Stimulated activated CD4-positive, alpha-beta T cell treated with anti-CD3 and anti-CD28 coated beads, Interleukin-15, amount 100 ng/mL, for 1 hour (primary cell): ENCODE measurements at places on chromosomes 3 and 15.
A peak's percentile ranks its signal among the peaks of the same experiment; 100 is the strongest.

GRCh38 chr3:141941093-141941492 lies 64.7 kb downstream of the ATP1B3 start:
- DNase-seq, result no peak

GRCh38 chr3:13325892-13326443 lies 94.2 kb downstream of the NUP210 start:
- DNase-seq, result no peak

GRCh38 chr3:187889601-187890404 lies 144.5 kb upstream of the BCL6 start:
- no peak for DNase-seq

GRCh38 chr15:38997841-38998240 lies 433.2 kb upstream of the RASGRP1 start:
- DNase-seq, result no peak

DNA sequence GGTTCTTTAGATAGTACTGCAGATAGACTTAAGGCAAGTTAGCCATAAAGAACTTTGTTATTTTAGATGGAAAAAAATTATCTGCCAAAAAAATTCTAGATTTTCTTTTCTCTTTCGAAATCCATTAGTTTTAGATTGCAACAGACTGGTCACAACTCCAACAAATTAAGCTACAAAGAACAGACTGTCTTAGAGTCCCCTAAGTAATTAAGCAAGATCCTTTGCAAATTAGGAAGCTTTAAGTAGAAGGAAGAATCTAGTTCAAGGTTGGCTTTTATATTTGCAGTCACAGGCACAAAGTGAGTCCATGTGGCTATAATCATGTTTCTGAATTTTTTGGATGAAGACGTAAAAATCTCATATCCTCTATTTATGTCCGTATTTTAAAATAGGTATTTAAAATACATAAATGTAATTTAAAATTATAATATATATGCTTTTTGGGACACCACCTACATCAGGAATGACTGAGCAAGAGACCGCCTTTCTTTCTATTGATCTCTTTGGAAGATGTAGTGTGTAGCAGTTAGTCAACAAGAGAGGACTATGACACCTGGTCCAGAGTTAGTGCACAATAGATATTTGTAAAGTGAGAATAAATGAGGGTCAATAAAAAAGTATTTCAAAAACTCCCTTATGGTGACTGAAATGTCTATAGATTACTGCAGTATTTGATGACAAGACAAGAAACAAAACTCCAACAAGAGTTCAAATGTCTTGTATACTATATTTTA lies 34.4 kb downstream of the TMEM45A start:
- DNase-seq, result no peak

DNA sequence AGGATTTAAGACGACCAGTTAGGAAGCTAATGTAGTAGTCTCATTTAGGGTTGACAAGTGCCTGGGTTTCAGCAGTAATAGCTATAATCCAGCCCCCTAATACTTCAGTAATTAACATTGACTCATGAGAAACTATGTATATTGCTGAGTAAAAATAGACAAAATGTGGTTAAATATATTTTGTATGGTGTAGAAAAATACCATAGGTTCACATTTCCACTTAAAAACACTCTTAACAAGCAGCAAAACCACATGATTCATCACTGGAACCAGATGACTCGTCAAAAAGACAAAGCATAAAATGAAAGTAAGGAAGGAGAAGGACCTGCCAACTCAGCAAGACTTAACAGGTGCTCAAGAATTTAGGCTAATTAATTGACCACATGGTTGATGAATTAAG lies 288.9 kb downstream of the EFHB start:
- no peak for DNase-seq

DNA sequence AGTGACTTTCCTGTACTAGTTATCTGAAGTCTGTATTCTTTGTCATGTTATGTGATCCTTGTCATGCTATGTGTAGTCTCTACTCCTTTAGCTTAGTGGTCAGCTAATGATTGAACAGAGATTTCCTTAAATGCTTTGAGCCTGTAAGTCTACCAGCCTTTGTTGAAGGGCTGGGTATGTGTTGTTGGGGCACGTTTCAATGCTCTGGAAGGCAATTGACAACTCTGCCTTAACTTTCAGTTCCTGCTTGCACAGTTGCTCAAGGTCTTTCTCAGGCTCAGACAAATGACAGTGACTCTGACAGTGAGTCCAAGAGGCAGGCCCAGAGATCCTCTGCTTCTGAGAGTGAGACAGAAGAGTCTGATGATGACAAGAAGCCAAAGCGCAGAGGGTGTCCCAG lies 89.3 kb downstream of the CHD2 start:
- DNase-seq, result no peak

GRCh38 chr3:141625506-141625905 lies 112.6 kb upstream of the RNF7 start:
- DNase-seq, result no peak

DNA sequence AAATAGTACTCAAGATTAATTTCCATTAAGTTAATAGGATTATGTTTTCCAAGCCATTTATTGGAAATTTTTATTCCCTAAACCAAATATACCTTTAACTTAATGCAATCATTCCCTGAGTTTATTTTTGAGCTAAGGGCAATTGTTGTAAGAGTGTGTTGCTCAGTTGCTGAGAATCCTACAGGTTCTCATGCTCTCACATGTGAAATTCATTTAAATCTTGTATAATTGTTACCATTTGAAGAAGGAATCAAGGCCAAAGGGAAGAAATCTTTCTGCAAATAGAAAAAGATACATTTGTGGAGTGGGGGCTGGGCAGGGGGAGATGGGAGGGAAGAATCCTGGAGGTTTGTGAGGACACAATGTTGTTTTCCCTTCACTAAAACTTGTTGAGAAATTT lies 202.7 kb upstream of the STRIT1 start:
- no peak for DNase-seq

DNA sequence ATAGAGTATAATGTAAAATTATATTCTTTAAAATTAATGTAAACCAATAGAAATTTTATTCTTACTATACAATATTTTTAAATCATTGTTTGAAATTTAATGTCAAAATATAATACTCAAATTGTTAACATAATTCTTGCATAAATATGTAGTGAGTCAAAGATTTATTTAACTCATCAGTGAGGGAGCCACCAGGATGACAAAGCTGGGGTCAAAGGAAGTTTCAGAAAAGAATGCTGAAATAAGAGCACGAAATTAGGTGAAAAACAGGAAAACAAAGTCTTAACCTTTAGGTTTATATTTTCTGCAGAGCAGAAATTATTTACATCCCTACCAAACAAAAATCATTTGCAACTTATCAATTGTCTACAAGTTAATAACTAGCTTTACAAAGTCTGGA lies 74.1 kb downstream of the DIPK2A start:
- DNase-seq, result no peak

DNA sequence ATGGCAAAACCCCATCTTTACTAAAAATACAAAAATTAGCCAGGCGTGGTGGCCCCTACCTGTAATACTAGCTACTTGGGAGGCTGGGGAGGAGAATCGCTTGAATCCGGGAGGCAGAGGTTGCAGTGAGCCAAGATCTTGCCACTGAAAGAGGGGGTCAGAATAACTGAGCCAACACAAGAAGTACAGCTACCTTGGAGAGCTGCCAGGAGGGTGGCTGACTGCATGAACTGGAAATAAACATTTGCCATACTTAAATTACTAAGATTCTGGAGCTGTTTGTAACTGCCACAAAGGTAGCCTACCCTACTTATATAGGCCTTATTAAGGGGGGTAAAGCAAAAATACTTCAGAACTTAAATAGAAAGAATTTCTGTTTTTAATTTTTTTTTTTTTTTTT lies 15.4 kb upstream of the PIK3CB start:
- DNase-seq, result no peak

- no peak for DNase-seq
Observed at GRCh38 chr3:58962040-58962651, 87.7 kb downstream of the CFAP20DC start.

- DNase-seq, result no peak
Observed at GRCh38 chr15:68666812-68667450, 88.1 kb downstream of the CORO2B start.

GRCh38 chr15:48266024-48266689 lies 60.1 kb downstream of the SLC12A1 start:
- DNase-seq, result no peak

DNA sequence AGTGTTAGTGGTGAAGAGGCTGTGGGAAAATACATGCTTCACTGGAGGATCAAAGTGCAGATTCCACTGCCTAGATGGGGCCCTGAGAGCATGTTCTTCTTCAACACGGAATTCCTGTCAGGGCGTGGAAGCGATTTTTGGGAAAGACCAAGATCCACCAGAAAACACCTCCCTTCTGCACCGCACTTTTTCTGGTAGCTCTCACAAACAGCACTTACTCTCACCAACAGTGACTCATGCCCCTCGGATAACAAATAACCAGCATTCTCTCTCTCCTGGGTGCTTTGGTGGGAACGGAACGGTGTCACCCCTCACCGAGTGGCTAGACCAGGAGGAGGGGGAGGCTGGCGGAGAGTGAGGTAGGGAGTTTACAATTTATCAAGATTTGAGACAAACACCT lies 40.1 kb downstream of the ADAMTSL3 start:
- no peak for DNase-seq

DNA sequence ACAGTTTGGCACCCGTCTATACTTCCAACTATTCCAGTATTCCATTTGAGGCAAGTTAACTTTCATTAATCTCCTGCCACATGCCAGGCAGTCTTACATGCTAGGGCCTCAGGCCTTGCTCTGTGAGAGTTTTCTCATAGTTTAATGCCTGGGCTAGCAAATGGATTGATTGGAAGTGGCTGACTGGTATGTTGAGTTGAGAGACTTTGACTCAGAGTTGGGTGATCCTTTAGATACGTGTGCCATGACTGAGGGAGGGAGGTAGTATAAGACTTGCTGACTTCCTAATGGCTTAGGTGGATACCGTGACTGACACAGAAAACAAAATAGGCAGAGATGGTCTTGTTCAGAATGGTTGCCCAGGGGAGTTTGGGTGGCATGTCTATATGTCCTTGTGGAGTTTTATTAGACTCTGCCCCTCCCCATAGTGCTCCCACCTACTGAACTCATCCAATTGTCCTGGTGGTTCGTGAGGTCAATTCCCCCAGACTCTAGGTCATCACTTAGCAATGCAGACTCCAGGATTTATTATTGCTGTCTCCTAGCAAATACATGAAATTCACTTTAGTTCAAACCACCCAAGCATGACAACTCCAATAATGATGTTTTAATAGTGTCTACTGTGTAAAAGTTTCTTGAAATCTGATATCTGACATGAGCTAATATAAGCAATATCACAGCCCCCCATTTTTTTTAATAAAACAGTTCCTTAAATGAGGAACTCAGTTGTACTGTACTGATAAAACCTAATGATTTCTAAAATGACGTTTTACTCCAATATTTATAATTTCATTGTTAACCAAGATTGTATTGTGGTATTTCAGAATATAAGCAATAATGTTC lies 413.9 kb upstream of the MDFIC2 start:
- DNase-seq, result no peak

- DNase-seq, result no peak
Observed at GRCh38 chr15:51869060-51869421, 39.6 kb downstream of the TMOD3 start.

DNA sequence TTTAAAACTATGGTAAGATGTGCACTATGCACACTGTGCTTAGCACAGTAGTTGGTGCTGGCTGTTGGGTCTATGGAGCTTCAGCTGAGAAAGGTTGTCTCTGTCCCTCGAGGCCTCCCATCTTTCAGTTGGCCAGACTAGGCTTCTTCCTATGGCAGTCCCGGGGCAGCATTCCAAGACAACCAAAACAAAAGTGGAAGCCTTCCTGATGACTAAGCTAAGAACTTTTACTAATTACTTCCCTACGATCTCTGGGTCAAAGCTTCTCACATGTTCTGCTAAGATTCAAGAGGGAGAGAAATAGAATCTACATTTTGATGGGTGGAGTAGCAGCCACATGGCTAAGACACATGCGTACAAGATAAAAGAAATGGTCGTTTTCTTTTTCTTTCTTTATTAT lies 342.8 kb downstream of the TUSC7 start:
- no peak for DNase-seq

- no peak for DNase-seq
Observed at GRCh38 chr15:35330916-35331315, 215.0 kb downstream of the DPH6 start.

DNA sequence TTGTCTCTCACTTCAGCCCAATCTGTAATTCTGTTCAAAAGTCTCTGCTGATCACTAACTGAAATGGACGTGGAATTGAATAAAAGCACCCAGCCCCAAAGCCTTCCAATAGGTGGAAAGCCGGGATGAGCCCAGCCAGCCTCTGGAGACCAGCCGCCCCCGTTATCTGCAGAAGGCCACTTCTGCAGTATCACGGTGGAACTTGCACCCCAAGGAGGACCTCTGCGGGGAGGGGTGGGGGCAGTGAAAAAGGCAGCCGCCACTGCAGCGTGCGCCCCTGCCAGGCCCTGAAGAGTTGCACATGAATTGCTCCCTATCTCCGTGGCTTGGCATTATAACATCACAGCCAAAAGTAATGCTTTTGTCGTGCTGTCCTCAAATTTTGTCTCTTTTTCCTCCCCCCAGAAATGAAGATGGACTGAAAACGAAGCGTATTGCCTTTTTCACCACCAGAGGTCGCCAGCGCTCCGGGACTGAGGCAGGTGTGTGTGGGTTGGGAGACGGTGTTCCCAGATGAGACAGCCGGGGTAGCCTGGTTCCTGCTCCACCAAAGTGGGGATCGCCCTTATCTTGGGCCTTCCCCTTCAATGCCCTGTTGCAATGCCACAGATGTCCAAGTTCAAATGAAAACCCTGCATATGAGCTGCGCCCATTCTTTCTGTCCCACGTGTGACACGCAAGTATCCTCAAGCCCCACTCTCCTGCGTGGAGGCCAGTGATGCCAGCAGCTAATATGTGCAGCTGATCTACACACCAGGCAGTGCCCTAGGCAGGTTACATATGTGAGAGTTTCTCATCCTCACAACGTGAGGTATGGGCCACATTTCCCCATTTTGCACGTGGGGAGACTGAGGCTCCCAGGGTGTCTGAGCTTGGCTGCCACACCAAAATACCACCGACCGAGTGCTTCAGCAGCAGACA lies 96.0 kb downstream of the LRRK1 start:
- DNase-seq, result peak; percentile 62

GRCh38 chr3:52277071-52277964 lies 1.1 kb downstream of the WDR82 start:
- peak; percentile 46 for DNase-seq

- peak; percentile 36 for DNase-seq
Observed at GRCh38 chr3:13495921-13496723, 16.0 kb downstream of the HDAC11 start.

DNA sequence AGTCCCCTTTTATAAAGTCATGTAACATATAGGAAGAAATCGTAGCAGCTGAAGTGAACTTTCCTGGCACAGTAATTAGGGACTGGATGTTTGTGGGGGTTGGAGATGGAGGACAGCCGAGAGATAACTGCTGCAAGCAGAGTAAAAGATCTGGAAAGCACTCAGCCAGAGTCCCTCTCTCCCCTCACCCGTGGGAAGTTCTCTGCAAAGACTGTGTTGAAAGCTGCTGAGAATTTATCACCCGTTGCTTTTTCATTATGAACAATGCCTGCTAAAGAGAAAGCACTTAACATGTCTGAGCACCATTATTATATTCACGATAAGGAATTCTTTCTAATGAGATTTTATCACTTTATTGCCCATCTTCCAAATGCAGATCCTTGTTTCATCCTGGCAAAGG lies 248.8 kb downstream of the SHOX2 start:
- DNase-seq, result no peak

- no peak for DNase-seq
Observed at GRCh38 chr15:73677146-73677607, 7.0 kb upstream of the CD276 start.
